ENCODE measurements at places on chromosomes 6 and 20. TPM values are rescaled to one million over a fixed set of nuclear protein-coding genes. Genes with fewer than 3 reads are reported as not detected.
A peak's percentile ranks its signal among the peaks of the same experiment; 100 is the strongest.

EPHA7 gene
- total RNA-seq = not detected

GRCh38 chr6:166772518-166772917 lies 145.5 kb upstream of the RPS6KA2 start:
- no peak for DNase-seq

DNA sequence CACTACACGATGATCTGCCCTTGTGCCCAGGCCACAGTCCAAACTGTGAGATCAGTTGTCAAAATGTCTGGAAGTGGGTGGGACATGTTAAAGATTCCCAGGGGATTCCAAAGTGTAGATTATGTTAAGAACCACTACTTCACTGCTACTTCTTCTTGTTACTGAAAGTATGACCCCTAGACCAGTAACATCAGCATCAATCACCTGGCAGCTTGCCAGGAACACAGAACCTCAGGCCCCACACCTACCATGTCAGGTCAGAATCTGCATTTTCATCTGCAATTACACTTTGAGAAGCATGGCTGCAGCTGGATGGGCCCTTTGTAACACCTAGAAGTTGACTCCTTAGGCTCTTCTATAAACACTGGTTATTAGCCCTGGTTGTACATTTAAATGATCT lies 36.1 kb downstream of the RFPL4B start:
- no peak for DNase-seq

PRKN gene
- 3.4 TPM for total RNA-seq

- DNase-seq = no peak
Observed at GRCh38 chr20:50924261-50924920, 6.8 kb downstream of the ADNP start.

DNA sequence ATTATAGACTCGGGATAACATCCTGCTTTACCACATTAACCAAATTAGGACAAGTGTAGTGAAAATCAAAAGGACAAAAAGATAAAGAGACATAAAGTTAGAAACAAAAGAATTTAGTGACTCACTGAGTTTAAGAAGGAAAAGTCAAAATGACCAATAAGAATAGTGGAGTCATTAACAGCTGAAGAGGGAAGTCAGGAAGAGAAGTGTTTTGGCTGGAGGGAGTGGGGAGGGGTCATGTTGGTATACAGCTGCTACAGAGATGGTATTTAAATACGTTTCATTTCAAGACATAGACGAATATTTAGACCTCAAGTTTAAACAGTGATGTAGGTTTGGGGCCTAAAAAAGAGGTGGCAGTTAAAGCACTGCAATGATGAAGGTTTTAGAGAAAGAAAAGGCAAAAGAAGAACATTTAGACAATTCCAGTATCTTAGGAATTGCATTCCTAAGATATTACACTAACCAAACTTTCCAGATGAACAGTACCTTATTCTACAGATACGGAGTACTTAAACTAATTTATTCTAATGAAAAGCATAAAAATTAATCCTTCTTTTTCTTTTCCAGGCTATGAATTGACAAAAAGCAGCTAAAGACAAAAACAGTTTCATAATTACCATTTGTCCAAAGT lies 10.6 kb downstream of the FKBP5 start:
- no peak for DNase-seq

DNA sequence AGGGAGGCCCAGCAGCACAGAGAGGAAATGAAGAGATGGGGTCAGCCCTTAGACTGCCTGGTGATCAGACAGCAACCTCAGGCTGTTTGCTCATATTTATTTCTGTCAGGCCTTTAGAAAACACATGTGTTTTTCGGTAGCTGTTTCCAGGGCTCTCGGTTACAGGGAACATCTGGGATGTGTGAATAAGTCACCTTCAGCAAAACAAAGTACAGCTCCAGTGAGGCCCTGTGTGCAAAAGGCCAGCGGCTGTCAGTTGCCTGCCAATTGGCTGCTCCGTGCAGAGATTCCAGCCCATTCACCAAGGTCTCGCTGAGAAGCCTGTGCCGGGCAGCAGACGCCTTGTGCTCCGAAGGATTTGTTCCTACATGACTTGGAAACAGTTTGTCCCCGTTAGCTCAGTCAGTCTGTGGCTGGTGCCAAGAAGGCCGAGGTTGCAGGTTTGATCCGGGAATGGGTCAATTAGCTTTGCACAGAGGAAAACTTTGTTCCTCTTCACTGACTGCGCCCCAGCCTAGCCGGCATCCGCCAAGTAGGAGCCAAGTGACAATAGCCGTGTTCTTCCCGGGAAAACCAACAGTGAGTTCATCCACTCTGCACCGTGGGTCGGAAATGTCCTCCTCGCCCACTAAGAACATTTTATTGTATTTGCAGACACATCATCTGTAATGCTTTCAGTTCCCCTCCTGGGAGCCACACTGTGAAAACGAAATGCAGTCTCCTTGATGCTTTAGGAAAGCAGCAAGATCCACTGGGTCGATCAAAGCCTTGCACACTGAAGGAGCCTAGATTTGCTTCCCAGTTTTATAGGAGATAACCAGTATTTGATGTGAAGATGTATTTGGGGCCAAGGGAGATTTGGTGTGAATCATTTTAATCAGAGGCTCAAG lies 315.4 kb upstream of the CDYL start:
- no peak for DNase-seq

DNA sequence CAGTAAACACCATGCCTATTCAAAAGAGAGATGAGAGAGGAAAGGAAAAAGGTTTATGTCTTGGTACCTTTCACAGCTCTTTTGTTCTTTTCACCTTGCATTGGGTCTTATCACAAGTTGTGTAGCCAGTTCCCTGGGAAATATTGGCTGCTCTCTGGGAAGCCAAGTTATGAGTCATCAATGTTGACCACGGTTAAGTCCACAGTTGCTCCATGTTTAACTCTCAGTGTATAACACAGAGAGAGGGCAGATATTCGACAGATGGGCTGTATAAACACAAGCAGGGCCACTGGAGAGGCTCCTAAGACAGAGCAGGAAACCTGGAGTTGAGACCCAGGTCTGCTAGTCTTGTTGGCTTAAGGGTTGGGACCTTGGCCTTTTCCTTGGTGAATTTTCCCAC lies 718.6 kb downstream of the QKI start:
- DNase-seq = peak; percentile 42

PI16 gene
- 0.29 TPM for total RNA-seq

BTN1A1 gene
- total RNA-seq = not detected

- DNase-seq = no peak
Observed at GRCh38 chr20:50819349-50819748, 24.5 kb downstream of the BCAS4 start.

All from HT-29 (cell line).